ENCODE measurements at places on chromosomes 2 and 18.
A peak's percentile ranks its signal among the peaks of the same experiment; 100 is the strongest.

DNA sequence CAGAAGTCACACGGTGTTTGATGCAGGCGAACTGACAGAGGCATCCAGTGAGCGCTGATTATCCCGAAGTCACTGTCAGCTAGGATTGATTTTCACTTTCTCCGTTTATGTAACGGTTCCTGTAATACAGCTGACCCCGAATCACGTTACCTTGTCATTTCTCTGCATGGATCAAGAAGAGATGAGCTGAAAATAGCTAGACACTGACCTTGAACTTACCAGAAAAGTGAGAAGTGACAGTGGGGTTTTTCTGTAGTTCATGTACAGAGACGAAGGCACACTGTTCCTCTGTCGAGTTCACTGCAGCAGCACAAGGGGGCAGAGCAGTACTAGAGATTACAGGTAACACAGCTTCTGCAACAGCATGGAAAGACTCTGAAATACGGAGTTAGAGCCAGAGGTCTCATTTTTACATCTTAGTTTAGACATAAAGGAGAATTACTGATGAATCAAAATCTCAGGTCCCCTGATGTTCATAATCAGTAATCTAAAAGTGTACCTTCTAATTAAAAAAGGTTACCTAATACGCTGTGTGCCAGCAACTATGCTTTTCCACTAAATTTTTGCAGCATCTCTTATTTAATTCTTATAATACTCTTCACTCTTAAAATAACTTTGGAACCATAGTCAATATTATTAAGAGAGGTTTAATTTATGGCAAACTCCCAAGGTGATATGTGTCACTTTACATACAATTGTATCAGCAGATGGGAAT, 33.1 kb downstream of the ARHGAP15 start:
- peak; percentile 67 for DNase-seq

- no peak for DNase-seq
Measured at GRCh38 chr18:2979871-2980790, 32.8 kb downstream of the LPIN2 start.

GRCh38 chr2:235215248-235215647, 263.4 kb downstream of the SH3BP4 start:
- DNase-seq: no peak

GRCh38 chr2:43241558-43241957, 15.2 kb upstream of the ZFP36L2 start:
- no peak for DNase-seq

DNA sequence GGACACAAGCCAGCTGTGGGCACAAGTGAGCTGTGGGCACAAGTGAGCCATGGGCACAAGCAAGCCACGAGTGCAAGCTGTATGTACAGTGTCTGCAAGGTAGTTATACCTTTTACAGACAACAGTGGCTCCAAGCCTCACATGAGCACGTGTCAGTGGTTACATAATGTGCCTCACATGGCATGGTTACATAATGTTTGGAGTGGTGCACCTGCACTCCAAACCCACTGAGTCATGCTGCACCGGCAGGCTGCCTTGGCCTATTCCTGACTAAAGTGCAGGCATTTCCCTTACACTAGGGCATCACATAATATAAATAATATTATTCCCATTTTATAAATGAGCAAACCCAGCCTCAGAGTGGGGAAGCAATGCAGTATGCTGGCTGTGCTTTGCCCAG, 62.6 kb downstream of the MARCO start:
- DNase-seq: no peak

DNA sequence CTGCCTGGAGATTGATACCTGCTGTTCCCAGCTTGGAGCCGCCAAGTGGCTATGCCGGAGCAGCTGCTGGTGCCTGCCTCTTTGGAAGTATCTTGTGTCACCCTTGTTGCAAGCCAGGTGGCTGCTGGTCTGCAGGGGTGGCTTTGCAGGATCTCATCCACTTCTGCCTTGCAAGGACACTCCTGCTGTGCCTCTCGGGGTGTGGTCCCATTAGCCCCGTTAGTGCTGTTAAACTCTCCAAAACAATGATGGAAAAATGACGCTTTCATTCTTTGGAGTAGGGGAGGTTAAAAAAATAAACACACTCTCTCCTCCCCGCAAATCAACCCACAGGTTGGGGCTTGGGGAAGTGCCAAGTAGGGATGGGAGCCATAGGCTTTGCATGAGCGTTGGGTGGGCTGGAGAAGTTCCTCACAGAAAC, 352.8 kb downstream of the RNF144A start:
- DNase-seq: peak; percentile 52

DNA sequence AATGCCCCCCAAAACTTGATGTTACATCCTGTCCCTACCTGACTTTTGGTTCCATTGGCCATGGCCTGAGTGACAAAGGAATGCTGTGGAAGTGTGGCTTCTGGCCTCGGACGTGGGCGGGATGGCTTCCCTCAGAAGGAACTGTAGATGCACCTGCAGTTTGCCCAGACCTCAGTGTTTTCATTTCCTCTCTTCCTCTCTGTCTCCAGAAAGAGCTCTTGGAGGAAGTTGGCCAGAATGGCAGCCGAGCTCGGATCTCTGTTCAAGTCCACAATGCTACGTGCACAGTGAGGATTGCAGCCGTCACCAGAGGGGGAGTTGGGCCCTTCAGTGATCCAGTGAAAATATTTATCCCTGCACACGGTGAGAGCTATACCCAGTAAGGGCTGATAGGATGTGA, 61.0 kb upstream of the TMEM87B start:
- no peak for DNase-seq

DNA sequence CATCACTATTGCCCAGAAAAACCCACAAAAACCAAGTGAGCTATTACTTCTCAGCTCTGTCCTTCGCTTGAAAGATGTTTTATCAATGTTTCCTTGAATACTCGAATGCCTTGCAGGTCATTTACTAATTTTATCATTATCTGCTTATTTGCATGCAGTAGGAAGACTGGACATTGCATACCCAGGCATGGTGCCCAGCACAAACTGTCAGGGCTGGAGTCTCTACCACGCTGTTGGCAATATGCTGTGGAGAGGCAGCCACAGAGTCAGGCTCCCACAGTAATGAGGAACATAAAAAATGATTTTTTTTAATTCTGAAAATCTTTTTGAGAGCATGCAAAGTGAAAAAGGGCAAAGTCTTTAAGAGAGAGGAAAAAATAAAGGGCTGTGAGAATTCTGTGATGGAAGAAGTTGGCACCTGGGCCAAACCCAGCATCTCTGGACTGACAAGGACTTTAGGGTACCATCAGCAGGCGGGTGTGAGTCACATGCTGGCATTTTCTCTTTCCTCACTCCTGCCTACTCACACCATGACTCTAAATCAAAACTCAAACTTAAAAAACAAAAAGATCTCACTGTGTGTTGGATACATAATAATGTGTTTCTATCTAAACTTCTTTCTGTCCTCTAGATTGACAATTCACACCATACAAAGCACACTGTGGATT, 709.8 kb upstream of the FANCL start:
- no peak for DNase-seq
